ENCODE measurements at places on chromosomes 5 and 9. TPM values are rescaled to one million over a fixed set of nuclear protein-coding genes. Genes with fewer than 3 reads are reported as not detected.

Gene FBLL1
- total RNA-seq = not detected

Gene FGD3
- total RNA-seq = 3.2 TPM

Gene CEL
- 0.62 TPM for total RNA-seq

Gene CAMK4
- total RNA-seq = 4.7 TPM

Gene ROR2
- 65.3 TPM for total RNA-seq

DNA sequence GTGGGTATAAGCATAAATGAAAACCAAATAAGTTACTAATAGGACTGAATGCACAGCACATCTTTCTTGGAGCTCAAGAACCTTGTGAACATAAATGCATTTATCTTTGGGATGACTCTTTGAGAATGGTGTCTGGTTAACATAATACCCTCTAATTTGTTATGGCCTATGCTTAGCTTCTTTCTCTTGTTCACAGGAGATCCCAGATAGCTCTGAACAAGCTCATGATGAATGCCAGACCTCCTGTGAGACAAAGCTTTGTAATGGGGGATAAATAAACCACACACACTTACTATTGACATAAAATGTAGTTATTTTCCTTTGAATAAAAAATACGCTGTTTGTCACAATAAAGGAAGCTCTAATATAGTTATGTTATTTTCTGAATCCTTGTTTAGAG lies 111.5 kb downstream of the PSAT1 start:
- ATAC-seq = no peak

GRCh38 chr5:19855031-19855430 lies 133.0 kb downstream of the CDH18 start:
- ATAC-seq = no peak

DNA sequence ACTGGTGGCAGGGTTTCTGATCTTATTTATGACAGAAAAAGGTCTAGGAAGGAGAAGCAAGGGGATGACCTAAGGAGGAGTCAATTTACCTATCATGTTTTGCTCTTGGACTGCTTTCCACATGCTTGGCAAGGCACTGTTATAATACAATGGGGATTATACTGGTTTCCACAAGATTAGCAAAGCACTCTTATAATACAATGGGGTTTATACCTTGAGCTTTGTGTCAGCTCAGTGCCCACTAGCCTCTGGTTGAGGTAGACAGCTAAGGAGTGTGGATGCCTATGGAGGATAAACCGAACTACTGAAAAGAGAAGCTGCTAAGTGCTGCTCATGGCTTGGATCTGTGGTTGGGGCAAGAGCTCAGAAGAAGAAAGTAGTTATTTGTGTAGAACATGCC lies 68.7 kb downstream of the MRPS27 start:
- ATAC-seq = no peak

DNA sequence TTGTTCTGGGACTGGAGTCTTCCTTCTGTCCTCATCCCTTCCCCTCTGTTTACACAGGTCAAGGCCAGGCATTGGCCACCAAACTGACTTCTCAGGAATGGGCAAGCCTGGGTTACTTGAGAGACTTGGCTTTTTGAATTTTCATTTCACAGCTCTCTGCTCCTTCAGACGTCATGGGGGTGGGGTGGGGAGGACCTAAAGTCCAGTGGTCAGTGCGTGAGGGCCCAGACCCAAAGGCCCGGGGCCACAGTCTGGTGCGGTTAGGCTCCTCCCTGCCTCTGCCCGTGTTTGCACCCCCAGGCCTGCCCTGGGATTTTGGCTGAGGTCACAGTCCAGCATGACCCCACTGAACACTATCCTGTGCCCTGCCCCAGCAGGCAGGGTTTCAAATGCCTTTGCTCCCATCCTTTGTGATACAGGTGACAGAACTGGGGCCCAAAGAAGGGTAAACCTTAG lies 4.1 kb upstream of the CXXC5 start:
- no peak for ATAC-seq

DNA sequence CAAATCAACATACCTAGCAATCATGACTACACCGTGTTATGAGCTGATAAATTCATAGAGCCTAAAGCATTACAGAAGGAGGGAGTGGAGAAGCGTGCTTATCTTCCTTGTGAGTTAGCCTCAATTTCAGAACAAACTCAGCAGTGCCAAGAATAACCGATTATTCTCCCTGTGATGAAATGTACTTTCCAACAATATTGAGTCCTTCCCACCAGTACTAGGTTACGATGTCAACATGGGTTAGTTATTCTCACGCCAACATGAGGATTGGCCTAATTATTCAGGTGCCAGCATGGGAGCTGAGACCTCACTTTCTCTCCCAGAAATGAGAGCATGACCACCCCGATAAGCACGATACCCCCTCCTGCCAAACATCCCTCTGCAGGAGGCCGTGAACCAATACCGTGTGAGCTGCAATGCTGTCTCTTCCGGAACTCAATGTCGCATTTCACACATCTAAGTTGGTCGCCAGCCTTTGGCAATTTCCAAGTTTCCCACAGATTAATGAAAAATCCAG lies 193.7 kb downstream of the ENC1 start:
- ATAC-seq = peak; percentile 79

- no peak for ATAC-seq
Measured at GRCh38 chr9:134178394-134178767, 14.0 kb upstream of the RNU6ATAC start.

DNA sequence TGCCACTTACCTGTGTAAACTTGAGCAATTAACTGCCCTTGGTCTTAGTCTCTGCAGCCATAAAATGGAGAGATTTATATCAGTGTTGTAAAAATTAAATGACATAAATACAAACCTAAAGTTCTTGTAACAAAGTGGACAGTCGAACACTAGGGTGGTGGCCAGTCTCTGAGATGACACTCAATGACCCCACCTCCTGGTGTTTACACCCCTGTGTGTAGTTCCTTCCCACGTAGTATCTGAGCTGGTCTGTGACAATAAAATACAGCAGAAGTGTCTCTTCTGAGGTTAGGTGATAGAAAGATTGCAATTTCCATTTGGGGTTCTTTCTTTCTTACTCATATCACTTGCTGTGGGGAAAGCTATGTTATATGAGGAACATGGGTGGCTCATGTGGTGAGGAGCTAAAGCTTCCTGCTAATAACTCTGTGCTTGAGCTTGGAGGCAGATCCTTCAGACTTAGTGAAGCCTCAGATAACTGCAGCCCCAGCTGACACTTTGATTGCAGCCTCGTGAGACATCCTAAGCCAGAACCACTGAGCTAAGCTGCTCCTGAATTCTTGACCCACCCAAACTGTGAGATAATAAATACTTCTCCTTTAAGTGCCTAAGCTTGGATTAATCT lies 173.4 kb upstream of the CHD1 start:
- ATAC-seq = no peak

- no peak for ATAC-seq
Measured at GRCh38 chr5:43564289-43564850, 7.5 kb upstream of the PAIP1 start.

DNA sequence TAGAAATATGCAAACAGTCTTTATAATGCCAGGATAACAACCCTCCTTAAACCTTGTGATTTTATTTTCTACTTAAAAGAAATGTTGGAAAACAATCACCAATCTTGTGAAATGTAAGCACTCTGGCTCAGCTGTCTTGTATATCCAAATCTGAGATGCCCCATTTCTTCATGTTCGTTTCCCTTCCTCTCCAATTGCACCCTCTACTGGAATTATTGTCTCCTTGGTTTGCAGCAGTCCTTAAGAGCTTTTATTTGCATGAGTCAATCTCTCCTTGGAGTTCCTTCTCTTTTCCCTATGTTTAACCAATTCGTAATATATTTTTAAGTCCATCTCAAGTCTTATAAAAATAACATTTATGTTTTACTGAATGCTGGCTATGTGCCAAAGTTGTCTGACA lies 362.0 kb upstream of the CDH10 start:
- ATAC-seq = no peak
